Spinal cord (tissue), 10 donors: ENCODE measurements at places on chromosomes 7 and 10. TPM values are rescaled to one million over a fixed set of nuclear protein-coding genes. Genes with fewer than 3 reads are reported as not detected.

The POU6F2 gene
- 1.1 TPM for total RNA-seq

The WNT16 gene
- total RNA-seq = 5.0 TPM

The DYNC1I1 gene
- 66.8 TPM for total RNA-seq

The ITGA8 gene
- total RNA-seq = 55.2 TPM

The TAC1 gene
- total RNA-seq = 14.3 TPM

The TRPV6 gene
- total RNA-seq = 0.10 TPM

The LBX1 gene
- total RNA-seq = 1.9 TPM

The CTTNBP2 gene
- total RNA-seq = 17.6 TPM

The FFAR4 gene
- 0.30 TPM for total RNA-seq

The ADRB1 gene
- 3.2 TPM for total RNA-seq

The VWA2 gene
- 4.1 TPM for total RNA-seq

The AKR1C4 gene
- total RNA-seq = not detected

The SLC18A3 gene
- total RNA-seq = 5.2 TPM

The UPK3B gene
- total RNA-seq = 1.3 TPM

The GPR26 gene
- total RNA-seq = 1.8 TPM

The AKR1C8 gene
- total RNA-seq = 0.20 TPM

The POR gene
- total RNA-seq = 66.5 TPM

The ZC3HAV1 gene
- total RNA-seq = 23.3 TPM

The NPFFR1 gene
- total RNA-seq = 1.8 TPM

The SPDYE11 gene
- 0.06 TPM for total RNA-seq

The ENKUR gene
- total RNA-seq = 10.5 TPM

The PAPOLB gene
- total RNA-seq = 1.5 TPM

The CTAGE4 gene
- 1.6 TPM for total RNA-seq

The SNX10 gene
- 92.3 TPM for total RNA-seq

The FBXL13 gene
- total RNA-seq = 7.2 TPM

The ABCA13 gene
- 0.66 TPM for total RNA-seq

The FEZF1 gene
- total RNA-seq = 0.77 TPM

The AOC1 gene
- not detected for total RNA-seq

The AS3MT gene
- total RNA-seq = 7.8 TPM

The SLIT1 gene
- 37.1 TPM for total RNA-seq

The CLDN12 gene
- total RNA-seq = 33.1 TPM

The ANKRD16 gene
- total RNA-seq = 10.1 TPM

The STEAP4 gene
- 0.28 TPM for total RNA-seq

The PLXNA4 gene
- total RNA-seq = 13.8 TPM

The TMEM140 gene
- total RNA-seq = 3.0 TPM

The ANKRD1 gene
- total RNA-seq = not detected

The DYDC2 gene
- 11.8 TPM for total RNA-seq

The BTAF1 gene
- 60.1 TPM for total RNA-seq
